Right atrium auricular region (tissue), 2 donors: ENCODE measurements at places on chromosomes 3 and 15. TPM values are rescaled to one million over a fixed set of nuclear protein-coding genes. Genes with fewer than 3 reads are reported as not detected.

LRRK1 gene
- total RNA-seq, result 4.4 TPM

GRCh38 chr3:139564294-139564861 lies 24.8 kb upstream of the RBP1 start:
- DNase-seq, result no peak

- DNase-seq, result no peak
Observed at GRCh38 chr3:173467501-173467900, 70.0 kb downstream of the NLGN1 start.

GRCh38 chr15:27897481-27897880 lies 201.6 kb downstream of the OCA2 start:
- no peak for DNase-seq

- no peak for DNase-seq
Observed at GRCh38 chr3:73018790-73019441, 22.3 kb downstream of the PPP4R2 start.

- DNase-seq, result no peak
Observed at GRCh38 chr15:85008474-85009260, 27.0 kb downstream of the PDE8A start.

GRCh38 chr3:96994988-96995387 lies 180.6 kb downstream of the EPHA6 start:
- DNase-seq, result no peak

GRCh38 chr3:139388077-139388476 lies 1.4 kb downstream of the COPB2 start:
- no peak for DNase-seq

DNA sequence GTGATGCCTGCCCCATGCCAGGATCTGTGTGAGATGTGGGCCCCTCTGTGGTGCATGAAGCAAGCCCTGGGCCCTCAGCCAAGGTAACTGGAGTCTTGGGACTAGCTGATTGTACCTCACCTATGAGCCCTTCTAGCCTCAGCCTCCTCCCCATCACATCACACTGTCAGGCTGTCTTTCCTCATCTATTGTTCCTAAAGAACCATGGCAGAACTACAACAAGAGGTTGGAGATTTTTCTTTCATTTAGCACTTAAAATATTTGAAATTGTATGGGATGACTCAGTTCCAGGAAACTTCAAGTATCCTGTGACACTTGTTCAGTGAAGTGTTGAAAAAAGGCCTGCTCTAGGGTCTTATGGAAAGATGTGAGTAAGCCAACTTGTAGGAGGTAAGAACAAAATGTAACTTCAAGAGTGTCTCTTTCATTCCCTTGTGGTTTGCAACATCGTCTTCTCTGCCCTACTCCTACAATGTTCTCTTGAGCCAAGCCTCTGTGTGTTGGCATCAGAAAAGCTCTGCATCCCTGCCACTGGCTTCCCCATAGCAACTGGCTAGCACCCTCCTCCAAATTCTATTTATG lies 58.7 kb upstream of the TIPARP start:
- no peak for DNase-seq

PGBD4 gene
- total RNA-seq, result 2.0 TPM

DNA sequence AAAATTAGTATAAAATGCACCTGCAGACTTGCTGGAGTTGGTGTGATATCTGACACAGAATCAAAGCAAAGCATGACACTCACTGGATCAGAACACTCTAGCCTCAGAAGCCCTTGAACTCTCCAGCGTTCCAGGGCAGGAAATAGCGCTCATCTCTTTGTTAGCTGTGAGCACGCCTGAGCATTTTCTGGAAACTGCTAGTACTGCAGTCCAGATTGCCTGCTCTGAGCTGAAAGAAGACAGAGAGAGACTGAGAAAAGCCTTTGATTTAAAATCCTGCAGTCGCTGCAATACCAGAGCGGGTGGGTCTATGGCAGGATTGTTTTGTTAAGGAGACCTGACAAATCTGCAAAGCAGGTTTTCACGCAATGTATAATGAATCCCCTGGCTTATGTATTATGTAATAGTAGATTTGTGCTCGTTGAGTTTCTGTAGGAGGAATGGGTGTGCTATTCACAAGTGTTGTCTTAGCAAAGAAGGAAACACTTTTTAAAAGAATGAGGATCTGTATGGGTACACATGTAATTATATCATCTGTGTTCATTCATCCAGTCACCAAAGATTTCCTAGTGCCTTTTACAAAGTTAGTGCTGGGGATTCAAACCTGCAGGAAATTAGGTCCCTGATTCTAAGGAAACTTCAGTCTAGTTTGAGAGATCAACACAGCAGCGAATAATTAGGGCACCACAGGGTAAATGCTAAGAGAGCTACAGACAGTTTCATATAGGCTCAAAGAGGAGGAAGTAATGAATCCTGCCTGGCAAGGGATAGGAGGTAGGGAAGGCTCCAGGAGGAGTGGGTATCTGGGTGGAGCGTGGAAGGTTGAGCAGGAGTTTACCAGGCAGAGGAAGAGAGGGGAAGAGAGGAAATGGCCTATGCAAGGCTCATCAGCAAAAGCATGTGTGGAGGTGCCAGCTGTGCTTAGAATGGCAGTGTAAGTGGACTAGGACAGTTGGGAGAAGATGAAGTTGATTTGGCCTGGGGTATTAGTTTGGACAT lies 26.1 kb upstream of the MGLL start:
- DNase-seq, result no peak

GRCh38 chr3:30347679-30348216 lies 258.7 kb upstream of the TGFBR2 start:
- no peak for DNase-seq

- DNase-seq, result no peak
Observed at GRCh38 chr3:43156812-43157455, 51.1 kb upstream of the POMGNT2 start.

TAGLN3 gene
- total RNA-seq, result not detected

DNA sequence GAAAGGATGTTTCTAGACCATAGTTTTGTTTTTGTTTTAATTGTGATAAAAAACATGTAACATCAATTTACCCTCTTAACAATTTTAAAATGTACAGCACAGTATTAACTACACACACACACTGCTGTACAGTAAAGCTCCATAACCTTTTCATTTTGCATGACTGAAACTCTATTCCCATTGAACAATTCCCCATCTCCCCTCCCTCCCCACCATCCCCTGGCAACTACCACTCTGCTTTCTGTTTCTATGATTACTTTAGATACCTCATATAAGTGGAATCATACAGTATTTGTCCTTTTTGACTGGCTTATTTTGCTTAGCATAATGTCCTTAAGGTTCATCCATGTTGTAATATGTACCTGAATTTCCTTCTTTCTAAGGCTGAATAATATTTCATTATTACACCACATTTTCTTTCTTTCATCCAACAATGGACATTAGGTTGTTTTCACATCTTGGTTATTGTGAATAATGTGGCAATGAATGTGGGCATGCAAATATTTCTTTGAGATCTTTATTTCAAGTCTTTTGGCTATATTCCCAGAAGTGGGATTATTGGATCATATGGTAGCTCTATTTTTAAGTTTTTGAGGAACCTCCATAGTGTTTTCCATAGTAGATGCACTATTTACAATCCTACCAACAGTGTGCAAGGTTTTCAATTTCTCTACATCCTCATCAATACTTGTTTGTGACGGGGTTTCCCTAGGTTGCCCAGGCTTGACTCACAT lies 10.7 kb downstream of the CHST14 start:
- DNase-seq, result no peak

GRCh38 chr15:43463507-43463906 lies 29.4 kb downstream of the TP53BP1 start:
- DNase-seq, result no peak

GRCh38 chr3:113262304-113262665 lies 50.9 kb downstream of the BOC start:
- no peak for DNase-seq

SERP1 gene
- 102 TPM for total RNA-seq

DNA sequence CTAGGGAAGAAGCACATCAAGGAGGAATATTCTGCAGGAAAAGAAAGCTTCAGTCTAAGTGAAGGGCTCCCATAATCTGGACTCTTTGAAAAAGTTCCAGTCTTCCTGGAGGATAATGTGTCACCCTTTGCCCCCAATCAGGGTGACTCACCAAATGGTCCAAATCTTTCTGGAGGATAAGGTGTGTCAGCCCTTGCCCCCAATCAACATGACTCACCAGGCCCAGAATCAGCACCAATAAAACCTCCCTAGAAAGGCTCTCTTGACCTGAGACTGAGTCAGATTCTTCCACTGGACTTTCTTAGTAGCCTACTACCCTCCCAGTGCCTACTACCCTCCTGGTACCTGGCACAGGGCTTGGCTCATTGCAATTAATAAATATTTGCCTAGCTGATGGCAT lies 9.5 kb upstream of the ARL14 start:
- DNase-seq, result no peak

IL1RAP gene
- total RNA-seq, result 6.3 TPM

ACSBG1 gene
- not detected for total RNA-seq

IRAK2 gene
- 1.1 TPM for total RNA-seq

DNA sequence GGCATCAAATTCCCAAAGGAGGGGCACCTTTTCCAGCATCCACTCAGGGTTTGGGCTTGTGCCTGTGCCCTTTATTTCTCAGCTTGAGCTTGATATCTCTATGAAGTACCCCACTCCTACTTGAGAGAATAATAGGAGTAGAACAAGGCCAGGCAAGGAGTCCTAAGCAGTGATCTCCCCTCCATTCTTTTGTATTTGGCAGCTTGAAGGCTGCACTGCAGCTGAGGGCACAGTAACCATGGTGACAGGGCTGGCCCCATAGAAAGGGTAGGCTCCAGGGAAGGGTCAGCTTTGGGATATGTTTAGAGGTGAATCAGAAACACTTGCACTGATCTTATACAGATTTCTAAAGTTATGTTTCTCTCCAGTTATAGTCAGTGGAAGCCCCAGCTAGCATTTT lies 145.4 kb upstream of the SLC24A5 start:
- no peak for DNase-seq
